ENCODE measurements at places on chromosomes 12 and 14.

- no peak for DNase-seq
Measured at GRCh38 chr14:105878554-105878953, 352.2 kb downstream of the TMEM121 start.

DNA sequence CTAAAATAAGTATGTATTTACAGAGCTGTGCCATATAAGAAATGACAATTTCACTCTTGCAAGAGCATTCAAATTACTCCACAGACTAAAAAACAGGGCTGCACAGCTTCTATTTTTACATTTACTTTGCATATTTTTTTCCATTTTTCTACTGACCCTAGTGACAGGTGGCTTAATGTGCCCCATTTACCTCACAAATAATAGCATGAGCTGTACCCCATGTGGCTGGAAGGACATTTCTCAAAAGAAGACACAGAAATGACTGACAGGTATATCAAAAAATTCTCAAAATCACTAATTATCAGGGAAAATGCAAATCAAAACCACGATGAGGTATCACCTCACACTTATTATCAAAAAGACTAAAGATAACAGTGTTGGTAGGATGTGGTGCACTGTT is 1128.6 kb downstream of the SLC16A7 start:
- DNase-seq, result no peak

- no peak for DNase-seq
Measured at GRCh38 chr12:89950421-89950820, 241.8 kb upstream of the ATP2B1 start.

DNA sequence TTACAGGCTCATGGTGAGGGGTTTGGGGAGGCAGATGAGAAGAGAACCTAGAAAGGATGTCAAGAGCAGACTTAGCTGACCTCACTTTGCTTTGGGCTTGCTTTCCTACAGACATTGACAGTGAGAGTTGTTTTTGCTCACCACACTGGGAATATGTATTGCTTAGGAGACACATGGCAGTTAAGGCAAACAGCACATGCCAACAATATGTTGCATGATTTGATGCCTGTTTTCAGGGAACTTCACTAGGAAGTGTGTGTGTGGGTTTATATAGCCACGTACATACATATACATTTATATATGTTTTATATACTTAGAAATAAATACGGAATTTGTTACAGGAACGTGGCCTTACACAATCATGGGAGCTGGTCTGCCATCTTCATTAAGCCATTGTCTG is 346.1 kb downstream of the RGS6 start:
- no peak for DNase-seq

GRCh38 chr12:14892726-14893505 is 7.3 kb upstream of the MGP start:
- no peak for DNase-seq

GRCh38 chr12:80064269-80064668 is 35.1 kb upstream of the OTOGL start:
- peak; percentile 86 for DNase-seq

DNA sequence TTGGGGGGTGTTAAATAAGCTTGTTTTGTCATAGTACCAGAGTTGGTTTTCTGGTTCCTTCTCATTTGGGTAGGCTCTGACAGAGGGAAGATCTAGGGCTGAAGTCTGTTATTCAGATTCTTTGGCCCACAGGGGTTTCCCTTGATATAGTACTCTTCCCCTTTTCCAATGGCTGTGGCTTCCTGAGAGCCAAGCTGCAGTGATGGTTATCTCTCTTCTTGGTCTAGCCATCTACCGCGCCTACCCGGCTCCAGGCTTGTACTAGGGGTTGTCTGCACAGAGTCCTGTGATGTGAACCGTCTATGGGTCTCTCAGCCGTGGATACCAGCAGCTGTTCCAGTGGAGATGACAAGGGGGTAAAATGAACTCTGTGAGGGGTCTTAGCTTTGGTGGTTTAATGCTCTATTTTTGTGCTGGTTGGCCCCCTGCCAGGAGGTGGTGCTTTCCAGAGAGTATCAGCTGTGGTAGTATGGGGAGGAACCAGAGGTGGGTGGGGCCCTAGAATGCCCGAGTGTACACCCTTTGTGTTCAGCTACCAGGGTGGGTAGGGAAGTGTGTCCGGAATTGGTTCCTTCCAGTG is 209.7 kb downstream of the GPHN start:
- no peak for DNase-seq

GRCh38 chr14:53553221-53553620 is 400.1 kb upstream of the DDHD1 start:
- no peak for DNase-seq

GRCh38 chr14:26896447-26896846 is 298.6 kb upstream of the NOVA1 start:
- DNase-seq, result no peak

DNA sequence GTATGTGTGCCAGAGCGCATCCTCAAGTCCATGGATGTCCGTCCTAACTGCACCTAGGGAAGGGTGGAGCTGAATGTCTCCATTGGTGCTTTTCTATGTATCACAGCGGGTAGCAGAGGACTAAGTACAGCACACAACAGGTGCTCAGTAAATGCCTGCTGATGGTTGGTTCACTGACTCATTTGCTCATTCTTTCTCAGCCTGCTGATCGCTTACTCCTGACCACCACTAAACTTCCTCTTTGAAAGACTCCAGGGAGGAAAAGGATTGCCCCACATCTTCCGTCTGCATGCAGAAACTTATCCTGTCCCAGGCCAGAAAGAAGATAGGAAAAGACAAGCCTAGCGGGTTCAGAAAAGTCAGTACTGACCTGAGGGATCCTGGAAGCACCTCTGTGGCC is 66.3 kb downstream of the B4GALNT3 start:
- no peak for DNase-seq

GRCh38 chr12:113875691-113876090 is 90.4 kb downstream of the RBM19 start:
- DNase-seq, result no peak

DNA sequence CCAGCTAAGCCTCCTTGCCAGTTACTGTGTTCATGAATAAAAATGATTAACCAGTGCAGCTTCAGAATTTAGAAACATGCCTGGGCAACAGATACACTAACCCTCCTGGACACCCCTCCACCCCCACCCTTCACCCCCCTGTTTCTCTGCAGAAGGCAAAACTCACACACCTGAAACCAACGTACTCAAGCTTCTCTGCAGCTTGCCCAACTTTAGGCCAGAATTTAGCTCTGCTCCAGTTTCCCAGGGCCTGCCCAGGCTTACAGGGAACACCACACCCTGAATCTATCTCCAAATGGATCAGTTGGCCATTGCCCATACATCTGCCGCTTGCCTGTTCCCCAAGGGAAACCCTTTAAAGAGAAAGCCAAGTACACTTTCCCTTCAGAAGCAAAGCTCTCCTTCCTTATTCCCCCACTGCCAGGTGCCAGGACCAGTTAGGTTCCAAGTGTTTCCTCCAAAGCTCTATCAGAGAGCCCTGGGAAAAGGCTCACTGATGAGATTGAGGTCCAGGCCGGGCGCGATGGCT is 1.8 kb upstream of the SPPL3 start:
- DNase-seq, result no peak

DNA sequence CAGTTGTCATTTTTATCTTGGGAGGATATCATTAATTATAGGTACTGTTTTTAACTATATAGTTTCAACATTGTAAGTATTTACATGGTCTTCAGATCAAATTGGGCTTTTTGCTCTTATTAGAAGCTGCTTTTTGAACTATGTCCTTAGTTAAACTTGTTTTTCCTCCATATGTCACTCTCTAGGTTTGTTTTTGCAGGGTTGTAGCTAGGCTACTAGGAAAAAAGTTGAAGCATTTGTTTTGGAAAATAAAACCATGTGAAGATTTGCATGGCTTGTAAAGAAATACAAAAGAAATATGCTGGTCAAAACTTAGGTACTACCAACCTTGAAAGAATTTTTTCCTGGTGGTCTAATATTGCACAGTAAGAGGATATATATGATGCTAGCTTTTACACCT is 3.4 kb downstream of the ARID2 start:
- no peak for DNase-seq

- no peak for DNase-seq
Measured at GRCh38 chr12:131035245-131035681, 81.6 kb downstream of the ADGRD1 start.

DNA sequence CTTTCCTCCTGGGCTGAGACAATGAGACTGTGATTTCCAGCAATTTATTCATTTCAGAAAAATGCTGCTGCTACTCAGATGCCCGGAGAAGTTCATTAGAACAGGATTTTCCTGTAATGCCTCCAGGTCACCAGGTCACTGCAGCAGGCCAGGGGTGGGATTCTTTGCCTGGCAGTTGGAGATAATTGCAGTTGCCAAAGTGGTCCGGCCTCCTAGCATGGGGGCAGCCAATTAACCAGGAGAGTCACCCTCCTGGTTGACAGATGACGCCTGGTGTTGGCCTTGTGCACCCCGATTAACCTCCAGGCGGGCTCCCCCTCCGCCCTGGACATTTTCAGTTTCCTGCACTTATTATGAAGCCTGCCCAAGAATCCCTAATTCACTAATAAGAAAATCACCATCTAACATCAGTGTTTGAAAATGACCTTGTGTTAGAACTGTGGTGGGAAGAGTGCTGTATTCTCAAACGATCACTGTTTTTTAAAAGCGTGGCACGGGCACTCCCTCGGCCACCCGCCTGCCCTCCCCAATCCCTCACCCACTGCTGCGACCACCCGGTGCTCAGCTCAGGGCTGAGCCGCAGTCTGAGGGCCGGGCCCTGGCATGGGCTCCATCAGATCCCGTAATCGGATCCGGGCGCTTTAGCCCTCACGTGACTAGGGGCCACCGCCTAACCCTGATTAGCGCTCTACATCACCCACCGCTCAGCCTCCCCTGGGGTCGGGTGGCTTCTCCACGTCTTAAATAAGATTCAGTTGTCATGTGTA is 12.9 kb downstream of the RIMBP2 start:
- DNase-seq, result no peak

GRCh38 chr14:62692490-62693106 is 352.7 kb downstream of the KCNH5 start:
- DNase-seq, result no peak

- peak; percentile 42 for DNase-seq
Measured at GRCh38 chr12:108649126-108649525, 15.4 kb upstream of the SELPLG start.

DNA sequence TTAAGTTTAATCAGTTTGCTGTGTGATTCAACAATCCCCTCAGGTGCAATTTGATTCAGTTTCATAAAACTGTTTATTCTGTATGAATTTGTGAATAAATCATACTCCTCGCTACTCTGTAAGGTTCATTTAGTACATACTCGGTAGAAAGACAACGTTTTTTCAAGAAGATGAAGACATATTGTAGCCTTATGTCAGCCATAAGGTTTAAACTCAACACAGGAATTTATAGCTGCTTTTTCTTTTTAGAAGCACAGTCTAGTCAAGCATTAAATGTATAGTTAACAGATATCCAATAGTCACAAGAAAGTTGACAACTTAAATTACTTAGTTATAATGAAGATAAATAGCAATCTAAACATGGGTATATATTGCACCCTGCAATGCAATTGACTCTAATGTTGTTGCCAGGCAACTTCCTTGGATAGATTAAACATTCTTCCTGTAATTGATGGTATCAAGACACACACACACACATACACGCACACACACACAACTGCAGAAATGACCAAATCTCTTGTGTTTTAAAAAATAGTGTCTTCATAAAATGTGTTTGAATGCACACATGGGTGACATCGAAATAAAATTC is 151.5 kb upstream of the MGAT4C start:
- DNase-seq, result no peak
